ENCODE measurements at places on chromosomes 5 and 9.

- DNase-seq = no peak
These were observed 18.9 kb upstream of the PFDN1 start for GRCh38 chr5:140321796-140322195.

GRCh38 chr5:171835066-171835465 is 49.4 kb downstream of the SMIM23 start:
- DNase-seq = no peak

- no peak for DNase-seq
These were observed 58.8 kb upstream of the DHFR start for GRCh38 chr5:80713631-80714030.

DNA sequence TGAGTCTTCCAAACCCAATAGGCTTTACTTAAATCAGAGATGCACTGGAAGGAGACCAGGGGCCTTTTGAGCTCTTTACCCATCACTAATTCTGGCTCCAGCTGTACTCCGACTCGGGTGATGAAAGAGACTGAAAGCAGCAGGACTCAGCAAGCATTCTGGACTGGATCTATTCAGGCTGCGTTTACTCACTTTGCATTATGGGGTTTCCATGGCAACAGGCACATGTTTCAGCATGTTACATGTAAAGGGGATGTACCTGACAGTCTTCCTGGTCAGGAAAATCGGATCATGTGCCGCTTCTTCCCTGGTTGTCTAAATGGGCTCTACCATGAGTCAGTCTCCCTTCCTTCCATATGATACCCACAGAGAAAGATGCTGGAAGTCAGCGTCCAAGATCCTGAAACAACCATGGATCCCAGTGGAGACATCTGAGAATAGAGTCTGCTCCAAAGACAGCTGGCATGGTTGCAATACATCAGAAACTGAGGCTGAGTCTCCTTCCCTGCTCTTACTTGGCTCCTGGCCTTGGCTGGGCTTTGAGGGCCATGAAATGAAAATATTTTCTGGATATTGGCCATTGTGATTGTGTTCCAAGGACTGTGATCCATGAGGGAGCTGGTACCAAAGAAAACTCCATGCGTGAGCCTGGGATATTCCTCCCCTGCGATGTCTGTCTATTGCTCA is 102.5 kb upstream of the TNC start:
- DNase-seq = no peak

- peak; percentile 59 for DNase-seq
These were observed 2.0 kb downstream of the LHX2 start for GRCh38 chr9:124013309-124014210.

- no peak for DNase-seq
These were observed 39.3 kb upstream of the IPPK start for GRCh38 chr9:92709240-92709639.

DNA sequence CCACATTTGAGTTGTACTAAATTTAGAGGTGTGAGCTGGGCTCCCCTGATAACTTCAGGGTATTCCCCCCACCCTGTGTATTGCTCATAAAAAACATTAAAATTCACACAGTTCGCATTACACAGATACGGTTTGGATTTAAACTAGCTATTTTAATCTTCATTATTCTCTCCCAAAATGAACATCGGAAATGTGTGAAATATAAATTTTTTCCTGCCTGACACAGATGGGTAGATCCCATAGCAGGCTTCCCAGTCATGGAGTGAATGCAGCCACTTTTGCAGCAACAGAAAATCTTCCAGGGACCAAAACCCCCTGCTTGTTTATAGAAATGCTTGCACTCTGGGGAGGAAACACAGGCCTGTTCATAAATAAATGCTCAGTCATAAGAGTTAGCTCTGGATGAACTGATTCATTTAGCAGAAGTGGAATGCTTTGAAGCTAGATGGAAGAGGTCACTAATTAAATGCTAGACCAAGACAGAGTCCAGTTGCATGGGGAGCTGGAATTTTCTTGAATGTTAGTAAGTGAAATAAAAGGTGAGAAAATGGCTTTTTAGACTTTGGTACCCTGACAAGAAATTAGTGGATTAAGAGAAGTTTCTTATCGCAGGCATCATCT is 115.6 kb downstream of the PDE8B start:
- no peak for DNase-seq

DNA sequence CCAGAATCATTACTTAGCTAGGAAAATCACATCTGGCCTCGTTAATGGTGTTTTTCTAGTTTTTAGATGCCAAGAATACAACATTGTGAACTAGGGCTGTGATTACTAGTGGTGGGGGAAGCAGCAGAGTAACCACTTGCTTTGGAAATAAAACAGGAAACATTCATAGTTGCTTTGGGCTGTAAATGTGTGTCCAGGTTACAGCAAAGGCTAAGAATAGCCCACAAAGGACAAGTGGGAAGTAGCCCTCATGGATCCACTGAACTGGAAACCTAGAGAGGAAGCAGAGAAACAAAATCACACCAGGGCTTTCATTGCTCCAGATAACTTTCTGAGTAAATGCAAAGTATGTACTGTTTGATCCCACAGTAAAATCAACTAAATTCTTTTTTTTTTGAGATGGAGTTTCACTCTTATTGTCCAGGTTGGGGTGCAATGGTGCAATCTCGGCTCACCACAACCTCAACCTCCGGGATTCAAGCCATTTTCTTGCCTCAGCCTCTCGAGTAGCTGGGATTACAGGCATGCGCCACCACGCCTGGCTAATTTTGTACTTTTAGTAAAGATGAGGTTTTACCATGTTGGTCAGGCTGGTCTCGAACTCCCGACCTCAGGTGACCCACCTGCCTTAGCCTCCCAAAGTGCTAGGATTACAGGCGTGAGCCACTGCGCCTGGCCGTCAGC is 56.2 kb upstream of the TNFSF15 start:
- DNase-seq = no peak

DNA sequence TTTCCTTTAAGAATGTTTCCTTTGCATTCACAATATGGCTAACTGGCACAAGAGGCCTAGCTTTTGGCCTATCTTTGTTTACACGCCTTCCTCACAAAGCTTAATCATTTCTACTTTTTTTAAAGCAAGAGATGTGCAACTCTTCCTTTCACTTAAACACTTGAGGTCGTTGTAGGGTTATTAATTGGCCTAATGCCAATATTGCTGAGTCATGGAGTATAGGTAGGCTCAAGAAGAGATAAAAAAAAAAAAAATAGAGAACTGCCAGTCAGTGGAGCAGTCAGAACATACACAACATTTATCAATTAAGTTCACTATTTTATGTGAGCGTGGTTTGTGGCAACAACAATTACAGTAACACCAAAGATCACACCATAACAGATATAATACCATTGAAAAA is 5.9 kb downstream of the FKBP15 start:
- no peak for DNase-seq

GRCh38 chr5:16559702-16560101 is 57.1 kb downstream of the RETREG1 start:
- no peak for DNase-seq

GRCh38 chr9:117434566-117434965 is 19.7 kb upstream of the ASTN2 start:
- no peak for DNase-seq

- DNase-seq = no peak
These were observed 64.5 kb downstream of the DENND1A start for GRCh38 chr9:123865226-123866000.

- no peak for DNase-seq
These were observed 237.8 kb upstream of the DAPK1 start for GRCh38 chr9:87259543-87260518.

GRCh38 chr5:88746438-88746882 is 136.5 kb downstream of the MEF2C start:
- peak; percentile 69 for DNase-seq

GRCh38 chr5:54844905-54845566 is 140.4 kb downstream of the ESM1 start:
- DNase-seq = no peak

DNA sequence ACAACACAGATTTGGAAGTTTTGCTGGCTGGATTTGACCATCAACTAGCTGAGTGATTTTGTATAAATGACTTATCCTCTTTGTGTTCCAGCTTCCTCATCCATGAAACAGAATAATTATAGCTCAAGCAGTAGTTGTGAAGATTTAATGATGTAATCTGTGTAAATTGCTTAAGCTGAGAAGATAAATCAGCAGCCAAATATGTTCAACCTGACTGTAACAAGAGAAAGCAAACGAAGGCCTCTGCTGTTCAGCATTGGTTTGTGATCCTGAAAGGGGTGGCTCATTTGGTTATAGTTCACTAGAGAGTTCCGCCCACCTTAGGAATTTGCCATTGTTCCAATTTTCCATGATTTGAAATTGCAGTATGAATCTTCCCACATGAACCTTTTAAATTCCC is 75.7 kb upstream of the CCDC112 start:
- DNase-seq = no peak

- no peak for DNase-seq
These were observed 9.1 kb upstream of the TRIO start for GRCh38 chr5:14134083-14134482.

DNA sequence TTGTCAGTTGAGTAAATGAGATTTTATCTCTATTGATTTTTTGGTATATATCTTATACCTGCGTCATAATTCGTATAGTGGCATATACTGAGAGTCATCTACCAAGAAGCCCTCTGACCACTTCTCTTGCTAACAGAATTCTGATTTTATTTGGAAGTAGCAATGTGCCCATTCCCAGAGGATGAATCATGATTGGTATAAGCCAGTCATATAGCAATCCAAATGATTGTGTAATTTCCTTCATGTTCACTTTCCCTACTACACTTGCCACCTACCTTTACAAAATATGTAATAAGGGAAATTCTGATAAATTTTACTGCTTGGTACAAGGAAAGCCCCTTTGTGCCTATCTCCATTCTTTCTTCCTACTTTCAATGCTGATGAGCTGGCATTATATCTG is 16.1 kb upstream of the ZNF462 start:
- no peak for DNase-seq

GRCh38 chr5:172902497-172903472 is 56.4 kb upstream of the RPL26L1 start:
- DNase-seq = no peak

DNA sequence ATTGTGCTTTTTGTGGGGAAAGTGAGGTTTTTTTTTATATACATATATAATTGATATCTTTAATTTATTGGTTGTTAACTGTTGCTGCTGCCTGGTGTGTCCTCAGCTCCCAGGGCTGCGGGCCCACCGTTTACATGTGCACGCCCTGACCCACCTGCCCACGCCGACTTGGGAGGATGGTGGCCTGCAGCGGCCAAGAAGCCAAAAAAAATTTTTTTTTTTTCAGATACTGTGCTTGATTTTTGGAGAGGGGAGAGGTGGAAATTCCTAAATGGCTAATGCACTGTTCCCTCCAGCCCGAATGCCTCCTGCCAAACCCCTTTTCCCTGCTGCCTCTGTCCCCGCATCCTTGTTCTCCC is 32.0 kb upstream of the HMCN2 start:
- no peak for DNase-seq

- DNase-seq = no peak
These were observed 34.4 kb upstream of the GNE start for GRCh38 chr9:36292641-36293040.

DNA sequence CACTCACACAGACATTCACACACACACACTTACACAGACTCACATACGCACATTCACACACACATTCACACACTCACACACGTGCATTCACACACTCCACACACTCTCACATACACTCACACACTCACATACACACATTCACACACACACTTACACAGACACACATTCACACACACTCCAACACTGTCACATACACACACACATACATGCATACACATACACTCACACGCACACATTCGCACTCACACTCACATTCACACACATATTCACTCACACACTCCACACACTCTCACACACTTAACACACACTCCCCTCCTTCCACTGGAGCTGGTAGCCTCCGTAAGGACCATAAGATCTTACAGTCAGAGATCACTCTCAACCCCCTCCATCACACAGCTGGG is 26.2 kb downstream of the CAMK2A start:
- no peak for DNase-seq

DNA sequence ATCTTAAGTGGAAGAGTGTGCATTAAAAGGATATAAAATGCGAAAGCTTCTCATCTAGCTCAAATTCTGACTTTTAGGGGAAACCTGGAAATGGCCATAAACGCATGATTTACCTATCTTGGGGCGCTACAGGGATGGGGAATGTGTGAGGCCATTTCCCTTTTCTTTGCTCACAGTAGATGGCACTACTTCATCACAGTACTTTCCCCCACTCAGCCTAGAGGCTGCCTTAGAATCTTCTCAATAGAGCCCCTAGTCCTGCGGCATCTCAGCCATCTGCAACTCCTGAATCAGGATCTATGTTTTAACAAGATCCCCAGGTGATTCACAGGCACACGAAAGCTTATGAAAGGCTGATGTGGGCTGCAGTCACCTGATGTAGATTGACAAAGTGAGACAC is 110.8 kb downstream of the LHFPL2 start:
- no peak for DNase-seq

DNA sequence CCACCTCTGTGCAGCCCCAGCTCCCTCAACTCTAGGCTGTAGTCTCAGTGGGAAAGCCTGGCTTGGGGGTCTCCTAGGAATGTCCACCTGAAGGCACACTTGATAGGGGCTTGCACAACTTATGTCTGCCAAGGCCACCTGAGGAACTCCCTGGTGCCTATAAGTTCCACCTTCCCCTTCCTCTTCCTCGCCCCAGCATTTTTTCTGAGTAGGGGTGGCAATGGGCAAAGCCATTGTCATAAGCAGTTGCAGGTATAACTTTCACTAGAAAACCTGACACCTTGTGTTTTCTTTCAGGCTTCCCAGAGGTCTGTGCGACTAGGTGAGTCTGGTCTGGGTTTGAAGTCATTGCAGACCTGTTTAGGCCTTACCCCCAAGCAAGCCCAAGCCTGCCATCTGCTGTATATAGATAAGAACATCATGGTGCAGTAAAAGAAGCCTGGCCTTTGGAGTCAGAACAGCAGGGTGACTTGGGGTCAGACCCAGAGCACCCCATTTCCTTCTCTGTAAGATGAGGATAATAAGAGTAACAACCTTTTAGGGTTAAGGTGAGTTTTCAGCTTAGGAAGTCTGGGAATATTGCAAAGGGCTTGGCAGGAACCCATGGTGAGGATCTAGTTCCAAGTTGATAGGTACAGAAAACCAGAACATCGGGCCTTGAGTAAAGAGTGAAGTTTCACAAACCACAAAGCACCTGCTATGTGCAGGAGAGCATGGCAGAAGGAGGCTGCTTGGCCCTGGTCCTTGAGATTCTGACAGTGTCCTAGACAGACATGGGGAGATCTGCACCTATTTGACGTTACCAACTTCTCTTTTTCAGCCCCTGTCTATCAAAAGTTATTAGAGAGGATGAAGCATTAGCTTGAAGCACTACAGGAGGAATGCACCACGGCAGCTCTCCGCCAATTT is 33.8 kb downstream of the TGFBI start:
- no peak for DNase-seq

DNA sequence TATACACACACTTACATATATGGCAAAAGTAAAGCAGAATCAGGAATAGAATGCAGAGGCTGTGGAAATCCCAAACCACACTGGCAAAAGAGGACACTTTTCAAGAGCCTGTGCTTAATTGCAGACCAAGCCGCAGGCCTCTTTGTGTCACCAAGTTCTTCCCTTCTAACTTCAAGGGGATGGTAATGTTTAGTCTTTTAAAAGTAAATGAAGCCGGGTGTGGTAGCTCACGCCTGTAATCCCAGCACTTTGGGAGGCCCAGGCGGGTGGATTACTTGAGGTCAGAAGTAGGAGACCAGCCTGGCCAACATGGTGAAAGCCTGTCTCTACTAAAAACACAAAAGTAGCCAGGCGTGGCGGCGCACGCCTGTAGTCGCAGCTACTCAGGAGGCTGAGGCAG is 28.7 kb downstream of the ROR2 start:
- no peak for DNase-seq

- no peak for DNase-seq
These were observed 19.1 kb downstream of the FGD3 start for GRCh38 chr9:92966518-92966800.
